Activated CD8-positive, alpha-beta memory T cell treated with anti-CD3 and anti-CD28 coated beads, Interleukin-2, amount 10 ng/mL, durations not matched to agents 7 days and 5 days (primary cell): ENCODE measurements at places on chromosomes 11 and 22.

GRCh38 chr22:46237453-46238124 is 12.5 kb downstream of the CDPF1 start:
- no peak for DNase-seq

- DNase-seq = no peak
Measured at GRCh38 chr11:4068962-4069361, 25.6 kb upstream of the RRM1 start.

- no peak for DNase-seq
Measured at GRCh38 chr22:26534874-26535602, 22.8 kb upstream of the TFIP11 start.

GRCh38 chr11:77593883-77594282 is 4.1 kb downstream of the AQP11 start:
- no peak for DNase-seq

- no peak for DNase-seq
Measured at GRCh38 chr22:37188901-37189466, 937 bp upstream of the C1QTNF6 start.
